Stimulated activated CD4-positive, alpha-beta T cell treated with anti-CD3 and anti-CD28 coated beads, Interleukin-12 subunit alpha, Interleukin-12 subunit beta, amount 100 ng/mL, for 24 hours (primary cell): ENCODE measurements at places on chromosomes 1 and 21.

DNA sequence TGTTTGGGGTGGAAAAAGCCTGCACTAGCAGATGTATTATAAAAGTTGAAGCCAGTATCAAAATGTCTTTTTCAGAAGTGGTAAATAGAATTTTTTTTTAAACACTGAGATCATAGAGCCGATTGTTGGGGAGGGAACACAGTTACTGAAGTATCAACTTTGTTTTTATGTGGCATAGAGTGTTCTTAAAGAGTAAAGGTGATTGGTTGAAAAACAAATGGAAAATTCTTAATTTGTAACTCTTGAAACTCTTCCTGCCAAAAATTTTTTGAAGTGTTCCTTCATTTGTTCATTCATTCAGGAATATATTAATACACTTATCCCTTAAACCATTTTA lies 83.3 kb downstream of the DISP1 start:
- DNase-seq, result no peak

- no peak for DNase-seq
These were observed 9.3 kb upstream of the CNR2 start for GRCh38 chr1:23922321-23922943.

DNA sequence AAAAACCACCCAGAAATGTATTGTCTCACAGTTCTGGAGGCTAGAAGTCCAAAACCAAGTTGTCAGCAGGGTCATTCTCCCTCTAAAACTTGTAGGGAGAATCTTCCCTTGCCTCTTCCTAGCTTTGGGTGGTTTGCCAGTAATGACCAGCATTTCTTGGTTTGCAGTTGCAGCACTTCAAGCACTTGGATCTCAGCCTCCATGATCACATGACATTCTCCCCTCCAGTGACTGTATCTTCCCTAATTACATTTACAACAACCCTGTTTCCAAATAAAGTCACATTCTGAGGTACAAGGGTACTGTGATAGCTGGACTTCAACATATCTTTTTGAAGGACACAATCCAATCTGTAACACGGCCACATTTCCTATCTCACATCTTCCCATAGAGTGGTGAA lies 37.2 kb downstream of the EVI5 start:
- DNase-seq, result no peak

DNA sequence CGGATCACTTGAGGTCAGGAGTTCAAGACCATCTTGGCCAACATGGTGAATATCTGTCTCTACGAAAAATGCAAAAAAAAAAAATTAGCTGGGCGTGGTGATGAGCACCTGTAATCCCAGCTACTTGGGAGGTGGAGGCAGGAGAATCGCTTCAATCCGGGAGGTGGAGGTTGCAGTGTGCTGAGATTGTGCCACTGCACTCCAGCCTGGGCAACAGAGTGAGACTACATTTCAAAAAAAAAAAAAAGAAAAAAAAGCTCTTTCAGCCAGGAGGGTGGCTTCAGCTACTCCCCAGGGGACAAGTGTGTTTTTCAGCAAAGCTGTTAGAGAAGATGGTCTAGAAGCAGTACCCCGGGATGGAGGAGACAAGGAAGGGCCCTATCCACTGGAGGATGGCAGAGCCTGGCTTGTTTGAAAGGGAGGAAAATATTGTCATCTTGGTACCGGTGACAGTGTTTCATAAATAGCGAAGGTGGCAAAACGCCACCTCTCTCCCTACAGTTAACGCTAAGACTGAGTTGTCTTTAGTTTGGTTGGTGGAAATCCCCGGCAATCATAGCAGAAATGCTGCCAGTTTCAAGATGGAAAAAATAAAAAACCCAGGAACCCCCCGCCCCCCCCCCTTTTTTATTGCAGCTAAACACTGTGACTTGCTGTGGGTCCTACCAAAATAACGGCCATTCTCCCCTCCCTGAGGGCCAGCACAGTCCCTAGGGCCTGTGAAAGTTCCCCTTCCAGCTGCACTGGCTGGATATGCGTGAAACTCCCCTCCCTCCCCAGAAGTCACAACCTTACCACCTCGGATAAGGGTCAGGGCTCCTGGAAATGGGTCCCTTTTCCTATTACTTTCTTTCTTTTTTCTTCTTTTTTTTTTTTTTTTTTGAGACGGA lies 3.5 kb downstream of the PIK3CD start:
- DNase-seq, result no peak

DNA sequence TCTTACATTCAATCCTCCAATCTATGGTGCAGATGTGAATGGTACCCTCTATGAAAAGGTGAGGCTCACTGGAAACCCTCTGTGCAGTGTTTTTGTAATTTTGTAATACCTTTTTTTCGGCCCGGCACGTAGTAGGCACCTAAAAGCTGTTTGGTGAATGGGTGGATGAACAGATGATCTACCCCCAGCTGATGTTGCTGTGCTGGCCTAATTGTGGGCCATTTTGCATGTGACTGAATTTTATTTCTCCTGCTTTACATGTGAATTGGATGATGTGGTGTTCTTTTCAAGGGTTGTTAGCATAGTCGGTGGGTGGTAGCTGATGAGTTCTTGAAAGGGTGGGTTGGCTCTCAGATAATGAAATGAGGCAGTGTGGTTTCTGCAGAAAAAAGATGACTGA lies 10.4 kb downstream of the KDM4A start:
- DNase-seq, result no peak

DNA sequence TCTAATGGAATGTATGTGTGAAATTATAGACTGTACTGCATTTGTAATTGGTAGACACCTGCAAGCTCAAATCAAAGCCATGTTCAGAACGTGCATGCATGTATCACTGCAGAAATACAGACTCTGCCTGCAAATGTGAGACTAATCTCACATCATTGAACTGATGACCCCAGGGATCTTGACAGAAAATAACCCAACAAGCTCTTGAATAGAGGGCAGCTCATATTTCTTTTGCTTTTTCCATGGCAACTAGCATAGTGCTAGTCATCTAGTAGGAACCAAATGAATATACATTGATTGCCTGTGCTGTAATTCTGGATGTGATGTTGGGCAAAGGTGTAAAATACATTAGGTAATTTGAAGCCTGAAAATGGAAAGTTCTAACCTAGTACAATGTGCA lies 62.4 kb downstream of the PTPRC start:
- no peak for DNase-seq

DNA sequence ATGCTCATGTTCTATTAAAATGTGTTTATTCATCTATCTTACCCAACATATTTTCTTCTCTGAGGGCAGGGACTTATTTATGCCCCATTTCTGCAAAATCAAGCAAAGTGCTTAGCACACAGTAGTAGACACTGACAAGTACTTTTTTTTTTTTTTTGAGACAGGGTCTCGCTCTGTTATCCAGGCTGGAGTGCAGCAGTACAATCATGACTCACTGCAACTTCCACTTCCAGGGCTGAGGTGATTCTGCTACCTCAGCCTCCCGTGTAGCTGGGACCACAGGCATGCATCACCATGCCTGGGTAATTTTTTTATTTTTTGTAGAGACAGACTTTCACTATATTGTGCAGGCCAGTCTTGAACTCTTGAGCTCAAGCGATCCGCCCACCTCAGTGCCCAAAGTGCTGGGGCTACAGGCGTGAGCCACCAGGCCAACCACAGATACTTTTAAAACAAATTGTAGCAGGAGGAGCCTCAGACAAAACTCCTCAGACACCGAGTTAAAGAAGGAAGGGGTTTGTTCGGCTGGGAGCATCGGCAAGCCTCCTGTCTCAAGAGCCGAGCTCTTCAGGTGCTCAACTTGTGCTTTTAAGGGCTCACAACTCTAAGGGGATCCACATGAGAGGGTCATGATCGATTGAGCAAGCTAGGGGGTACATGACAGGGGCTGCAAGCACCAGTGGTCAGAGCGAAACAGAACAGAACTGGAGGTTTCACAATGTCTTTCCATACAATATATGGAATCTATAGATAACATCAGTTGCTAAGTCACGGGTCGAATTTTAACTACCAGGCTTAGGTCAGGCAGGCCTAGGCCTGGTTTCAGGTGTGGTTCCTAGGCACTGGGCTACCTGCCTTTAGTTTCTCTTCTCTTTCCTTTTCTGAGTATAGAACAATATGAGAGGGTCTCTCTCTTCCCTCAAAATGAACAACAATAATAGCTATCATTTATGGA lies 5.7 kb upstream of the TMEM167B start:
- DNase-seq, result no peak

DNA sequence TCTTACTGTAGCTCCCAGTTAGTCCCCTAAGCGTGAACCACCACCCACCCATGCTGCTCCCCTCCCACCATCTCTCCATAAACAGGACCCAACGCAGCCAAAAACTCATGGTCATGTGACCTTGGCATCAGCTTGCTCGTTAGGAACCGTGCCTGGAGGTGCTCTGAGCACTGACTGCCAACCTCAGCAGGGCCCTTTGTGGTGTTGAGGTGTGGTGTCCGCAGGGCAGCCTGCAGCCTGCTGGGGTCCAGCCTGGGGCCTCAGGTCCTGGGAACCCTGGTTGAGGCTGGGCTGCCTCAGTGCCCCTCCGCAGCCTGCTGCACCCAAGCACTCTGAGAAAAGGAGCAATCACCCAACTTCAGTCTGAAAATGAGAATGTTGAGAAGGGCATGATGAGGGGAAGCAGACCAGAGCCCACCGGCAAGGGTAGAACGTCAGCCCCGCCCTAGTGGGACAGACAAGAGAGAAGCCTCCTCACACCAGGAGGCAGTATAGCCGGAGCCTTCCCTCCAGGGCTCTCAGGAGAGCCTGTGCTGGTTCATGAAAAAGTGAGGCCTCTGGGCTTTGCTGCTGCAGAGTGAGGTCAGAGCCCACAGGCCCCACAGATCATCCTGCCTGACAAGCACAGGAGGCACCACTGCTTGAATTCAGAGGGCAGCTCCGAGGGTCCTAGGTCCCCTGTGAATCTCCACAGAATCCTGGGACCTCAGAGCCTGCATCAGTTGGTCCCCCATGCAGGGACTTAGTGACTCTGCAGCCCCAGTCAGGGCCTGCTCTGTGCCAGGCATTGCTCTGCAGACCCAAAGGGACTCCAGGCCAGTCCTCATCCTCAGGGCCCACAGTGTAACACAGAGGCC lies 4.9 kb upstream of the COL6A2 start:
- no peak for DNase-seq

DNA sequence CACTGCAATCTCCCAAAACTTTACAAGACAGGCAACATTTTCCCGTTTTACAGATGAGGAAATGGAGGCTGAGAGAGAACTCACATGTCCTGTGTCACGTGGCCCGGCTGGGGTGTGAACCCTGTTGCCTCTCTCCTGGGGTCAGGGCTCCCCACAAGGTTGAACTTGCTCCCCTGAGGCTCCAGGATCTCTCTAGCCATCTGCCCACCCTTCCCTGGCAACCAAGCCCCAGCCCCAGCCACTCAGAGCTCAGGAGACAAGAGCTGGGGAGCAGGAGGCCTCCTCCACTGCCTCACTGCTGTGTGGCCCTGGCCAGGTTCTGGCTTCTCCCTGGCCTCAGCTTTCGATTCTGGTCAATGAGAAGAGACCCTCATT lies 11.8 kb downstream of the LAPTM5 start:
- no peak for DNase-seq

DNA sequence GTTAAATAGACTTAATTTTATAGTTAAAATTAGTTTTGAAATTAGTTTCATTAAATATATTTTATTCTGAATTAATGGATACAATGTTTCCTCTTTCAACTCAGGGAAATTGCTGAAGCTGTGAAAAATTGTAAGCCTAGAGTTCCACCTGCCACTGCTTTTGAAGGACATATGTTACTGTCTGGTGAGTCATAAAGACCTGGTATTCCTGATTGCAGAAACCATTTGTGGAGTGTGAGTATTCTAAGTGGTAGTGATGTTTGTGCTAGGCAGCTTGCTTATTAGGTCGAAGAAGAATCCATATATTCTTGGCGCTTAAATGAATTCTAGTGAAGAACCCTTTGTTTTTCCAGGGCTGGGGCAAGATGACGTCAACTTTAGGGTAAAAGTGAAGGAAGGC lies 34.0 kb downstream of the MTR start:
- DNase-seq, result no peak
